ENCODE measurements at places on chromosomes 16 and 17. TPM values are rescaled to one million over a fixed set of nuclear protein-coding genes. Genes with fewer than 3 reads are reported as not detected.

- no peaks in the 10 kb centered on the region for H3K36me3 ChIP-seq
- H3K27ac ChIP-seq = no peak overlapping the region
- DNase-seq = no peak
- H3K4me3 ChIP-seq = no peak overlapping the region
These were observed 10.2 kb upstream of the KRT20 start for GRCh38 chr17:40895106-40895730.

DNA sequence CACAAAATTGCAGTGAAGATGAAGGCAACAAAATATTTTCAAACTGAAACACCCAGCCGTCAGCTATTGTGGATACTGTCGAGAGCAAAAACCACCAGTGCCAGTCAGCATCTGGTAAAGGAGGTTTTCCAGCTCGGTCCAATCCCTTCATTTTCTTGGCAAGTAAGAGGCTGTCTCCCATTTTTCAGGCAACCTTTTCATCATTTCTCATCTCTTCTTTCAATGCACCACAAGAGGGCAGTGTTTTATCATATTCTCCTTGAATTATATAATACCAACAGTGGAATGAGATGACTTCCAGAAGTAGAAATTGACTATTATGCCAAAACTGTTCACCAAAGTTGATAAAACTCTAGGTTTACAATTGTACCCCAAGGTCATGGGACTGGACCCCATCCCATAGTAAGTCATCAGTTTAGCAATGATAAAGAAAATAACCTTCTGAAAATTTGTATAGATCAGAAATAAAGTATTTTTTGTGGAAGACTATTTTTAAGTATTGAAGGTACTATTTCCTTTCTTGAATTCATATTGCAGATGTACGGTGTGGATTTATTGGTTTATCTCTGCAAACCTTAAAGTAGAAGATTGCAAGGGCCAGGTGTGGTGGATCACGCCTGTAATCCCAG lies 16.8 kb downstream of the NQO1 start:
- H3K4me3 ChIP-seq = no peak overlapping the region
- H3K36me3 ChIP-seq = peaks cover 7% of the 10 kb centered on the region
- H3K4me1 ChIP-seq = peaks cover 3% of the 10 kb centered on the region

DNA sequence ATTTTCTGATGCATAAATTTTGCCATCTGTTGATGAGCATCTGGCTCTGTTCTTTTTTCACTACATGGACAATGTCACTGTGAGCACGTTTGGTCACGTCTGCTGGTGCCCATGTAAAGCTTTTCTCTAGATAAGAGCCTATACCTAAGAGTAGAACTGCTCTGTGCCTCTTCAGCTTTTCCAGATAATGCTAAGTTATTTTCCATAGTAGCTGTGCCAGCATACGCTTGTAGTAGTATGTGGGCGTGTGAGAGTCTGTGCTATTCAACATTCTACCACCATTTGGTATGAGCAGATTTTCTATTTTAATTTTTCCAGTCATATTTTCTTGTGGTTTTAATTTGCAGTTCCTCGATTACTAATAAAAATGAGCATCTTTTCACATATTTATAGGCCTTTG lies 33.2 kb downstream of the VPS35L start:
- no peak for DNase-seq
- H3K27me3 ChIP-seq = no peaks in the 10 kb centered on the region
- H3K4me1 ChIP-seq = peaks cover 2% of the 10 kb centered on the region
- H3K36me3 ChIP-seq = peaks cover 22% of the 10 kb centered on the region
- no peak overlapping the region for H3K27ac ChIP-seq

DNA sequence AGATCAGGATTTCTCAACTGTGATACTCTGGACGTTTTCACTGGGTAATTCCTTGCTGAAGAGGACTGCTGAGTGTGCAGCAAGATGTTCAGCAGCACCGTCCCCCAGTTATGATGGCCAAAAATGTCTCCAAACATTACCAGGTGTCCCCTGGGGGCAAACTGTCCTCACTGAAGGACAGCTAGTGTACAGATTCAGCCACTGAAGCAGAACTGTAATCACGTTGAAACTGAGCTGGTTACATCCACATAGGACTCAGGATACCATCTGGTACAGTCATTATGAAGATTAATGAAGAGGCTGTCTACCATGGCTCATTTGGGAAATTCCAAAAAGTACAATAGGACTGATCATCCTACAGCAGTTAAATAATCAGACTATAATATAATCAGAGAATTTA lies 43.3 kb upstream of the GINS3 start:
- peaks cover 11% of the 10 kb centered on the region for H3K27me3 ChIP-seq
- H3K36me3 ChIP-seq = no peaks in the 10 kb centered on the region
- no peaks in the 10 kb centered on the region for H3K4me1 ChIP-seq
- H3K27ac ChIP-seq = no peak overlapping the region
- H3K4me3 ChIP-seq = no peak overlapping the region
- DNase-seq = no peak

DNA sequence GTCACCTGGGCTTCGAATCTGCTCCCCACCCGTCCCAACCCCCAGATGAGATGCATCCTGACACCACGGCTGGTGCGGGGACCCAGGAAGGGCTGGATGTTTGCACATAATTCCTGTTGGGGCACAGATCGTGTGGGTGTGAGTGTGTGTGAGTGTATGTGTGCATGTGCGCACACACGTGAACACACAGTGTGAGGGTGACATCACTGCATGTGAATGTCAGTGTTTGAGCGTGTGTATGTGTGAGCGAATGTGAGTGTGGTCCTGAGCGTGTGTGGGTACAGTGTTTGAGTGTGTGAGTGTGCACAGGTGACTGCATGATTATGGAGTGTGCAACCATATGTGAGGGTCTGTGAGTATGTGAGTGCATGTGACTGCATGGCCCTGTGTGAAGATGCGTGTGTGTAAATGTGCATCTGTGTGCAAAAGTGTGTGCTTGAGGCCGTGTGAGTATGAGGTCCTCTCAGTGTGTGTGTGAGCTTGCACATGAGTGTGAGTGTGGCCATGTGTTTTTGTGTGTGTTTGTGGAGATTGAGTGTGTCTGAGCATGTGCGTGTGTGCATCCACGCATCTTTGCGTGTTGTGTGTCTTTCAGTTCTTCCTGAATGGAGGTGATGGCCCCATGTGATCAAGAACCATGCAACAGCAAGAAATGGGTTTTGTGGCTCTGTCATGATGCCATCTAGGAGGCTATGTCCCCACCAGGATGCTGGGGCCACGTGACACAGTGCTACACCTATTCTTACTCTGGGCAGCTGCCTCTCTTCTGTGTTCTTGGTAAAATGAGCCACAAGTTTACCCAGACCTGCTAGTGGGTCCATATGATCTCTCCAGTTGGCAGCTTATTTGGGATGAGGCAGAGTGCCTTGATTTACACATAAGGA lies 70.5 kb upstream of the GCSH start:
- no peaks in the 10 kb centered on the region for H3K4me1 ChIP-seq
- no peak overlapping the region for H3K4me3 ChIP-seq
- no peak for DNase-seq
- no peak overlapping the region for H3K27ac ChIP-seq
- no peaks in the 10 kb centered on the region for H3K36me3 ChIP-seq

DNA sequence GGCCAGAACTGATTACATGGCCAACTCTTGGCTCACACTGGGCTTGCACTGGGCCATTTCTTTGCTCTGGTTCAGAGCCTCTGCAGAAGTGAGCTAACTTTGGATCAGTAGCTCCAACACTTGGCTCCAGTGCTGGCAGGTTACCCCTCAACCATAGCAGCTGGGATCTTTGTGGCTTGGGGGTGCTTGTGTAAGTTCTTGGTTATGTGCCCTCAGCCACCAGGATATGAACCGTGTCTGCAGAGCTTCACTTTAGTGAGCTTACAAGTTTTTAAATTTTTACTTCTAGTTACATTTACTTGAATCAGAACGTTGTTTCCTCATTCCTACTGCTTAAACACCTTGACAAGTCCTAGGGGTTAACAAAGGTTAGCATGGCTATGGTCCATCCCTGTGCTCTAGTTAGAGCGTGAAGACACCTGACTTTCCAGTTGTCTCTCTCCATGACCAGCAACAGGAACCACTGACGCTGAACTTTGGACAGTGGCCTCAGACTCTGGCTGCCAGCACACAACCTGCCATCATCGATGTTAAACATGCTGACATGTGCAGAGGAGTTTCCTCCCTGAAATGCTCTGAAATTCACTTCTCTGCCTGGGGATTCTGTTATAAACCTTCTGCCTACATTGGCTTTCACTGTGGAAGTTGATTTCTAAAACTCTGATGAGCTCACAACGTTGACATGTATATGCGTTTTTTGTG lies 4.1 kb downstream of the PDF start:
- H3K27ac ChIP-seq = no peak overlapping the region
- H3K27me3 ChIP-seq = no peaks in the 10 kb centered on the region
- H3K4me3 ChIP-seq = no peak overlapping the region
- DNase-seq = no peak
- H3K4me1 ChIP-seq = peaks cover 12% of the 10 kb centered on the region
- peaks cover 21% of the 10 kb centered on the region for H3K36me3 ChIP-seq

DNA sequence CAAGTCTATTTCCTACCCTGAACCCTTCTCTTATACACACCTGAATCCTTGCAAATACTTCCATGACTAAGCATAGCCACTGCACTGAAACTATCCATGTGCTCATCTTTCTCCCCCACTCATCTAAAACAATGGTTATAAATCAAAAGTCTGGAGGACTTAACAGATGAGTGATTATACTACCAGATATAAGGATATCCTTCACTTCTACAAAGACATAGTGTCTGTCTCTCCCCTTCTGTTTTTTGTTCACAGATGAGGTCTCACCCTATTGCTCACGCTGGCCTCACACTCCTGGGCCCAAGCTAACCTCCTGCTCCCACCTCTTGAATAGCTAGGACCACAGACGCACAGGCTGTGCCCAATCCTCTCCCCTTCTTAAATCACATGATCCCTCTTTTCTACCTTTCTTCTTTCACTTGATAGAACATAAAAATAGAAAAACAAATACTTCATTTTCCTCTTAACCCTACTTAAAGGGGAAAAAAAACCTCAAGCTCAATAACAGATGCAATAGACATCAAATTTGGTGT lies 19.2 kb downstream of the CEP112 start:
- no peak overlapping the region for H3K4me3 ChIP-seq
- H3K36me3 ChIP-seq = peaks cover 2% of the 10 kb centered on the region

- no peaks in the 10 kb centered on the region for H3K27me3 ChIP-seq
- H3K4me1 ChIP-seq = no peaks in the 10 kb centered on the region
- H3K27ac ChIP-seq = no peak overlapping the region
These were observed 46.2 kb upstream of the CRYM start for GRCh38 chr16:21324267-21324666.

DNA sequence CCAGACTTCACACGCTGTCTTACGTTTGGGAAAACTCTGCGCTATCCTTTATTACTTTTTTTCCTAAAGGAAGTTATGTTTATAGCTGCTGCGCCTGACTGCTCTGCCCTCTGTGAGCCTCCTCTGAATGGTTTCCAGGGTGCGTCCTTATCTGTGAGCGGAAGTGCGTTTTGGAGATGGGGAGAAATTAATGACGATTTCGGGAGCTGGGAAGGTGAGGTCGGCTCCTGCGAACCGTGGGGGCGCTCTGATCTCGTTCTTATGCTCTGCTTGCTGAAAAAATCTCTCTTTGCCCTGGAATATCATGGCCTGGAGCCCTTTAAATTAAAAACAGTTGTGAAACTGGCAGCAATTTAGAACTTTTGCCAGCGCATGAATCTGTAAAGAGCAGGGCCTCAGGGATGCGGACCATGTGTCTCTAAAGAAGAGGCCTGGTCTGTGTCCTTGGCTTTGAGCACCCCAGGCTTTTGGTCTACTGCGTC lies 135.7 kb upstream of the ZFHX3 start:
- H3K4me3 ChIP-seq = no peak overlapping the region
- no peaks in the 10 kb centered on the region for H3K36me3 ChIP-seq
- H3K4me1 ChIP-seq = peaks cover 15% of the 10 kb centered on the region
- DNase-seq = no peak
- no peak overlapping the region for H3K27ac ChIP-seq
- H3K27me3 ChIP-seq = peaks cover 14% of the 10 kb centered on the region

GRCh38 chr17:73393381-73393780 lies 81.6 kb upstream of the CDC42EP4 start:
- no peak overlapping the region for H3K4me3 ChIP-seq
- peaks cover 6% of the 10 kb centered on the region for H3K4me1 ChIP-seq
- H3K36me3 ChIP-seq = no peaks in the 10 kb centered on the region
- no peak overlapping the region for H3K27ac ChIP-seq

GRCh38 chr17:27455914-27456680 lies at the start of gene KSR1:
Gene KSR1 (plus strand): TSS chr17:27456448. CDS start chr17:27456644, 196 bp downstream.
- peaks cover 3% of the 10 kb centered on the region for H3K27me3 ChIP-seq
- H3K36me3 ChIP-seq = no peaks in the 10 kb centered on the region
- H3K4me1 ChIP-seq = peaks cover 34% of the 10 kb centered on the region
- H3K4me3 ChIP-seq = peak within 1 kb of the TSS; percentile 91
- DNase-seq = peak; percentile 80

GRCh38 chr17:15432807-15433611 lies 34.4 kb downstream of the CDRT4 start:
- no peak for DNase-seq
- H3K27me3 ChIP-seq = no peaks in the 10 kb centered on the region
- H3K4me3 ChIP-seq = no peak overlapping the region
- H3K36me3 ChIP-seq = peaks cover 16% of the 10 kb centered on the region
- H3K4me1 ChIP-seq = peaks cover 41% of the 10 kb centered on the region
- H3K27ac ChIP-seq = peak overlapping the region; percentile 79

DNA sequence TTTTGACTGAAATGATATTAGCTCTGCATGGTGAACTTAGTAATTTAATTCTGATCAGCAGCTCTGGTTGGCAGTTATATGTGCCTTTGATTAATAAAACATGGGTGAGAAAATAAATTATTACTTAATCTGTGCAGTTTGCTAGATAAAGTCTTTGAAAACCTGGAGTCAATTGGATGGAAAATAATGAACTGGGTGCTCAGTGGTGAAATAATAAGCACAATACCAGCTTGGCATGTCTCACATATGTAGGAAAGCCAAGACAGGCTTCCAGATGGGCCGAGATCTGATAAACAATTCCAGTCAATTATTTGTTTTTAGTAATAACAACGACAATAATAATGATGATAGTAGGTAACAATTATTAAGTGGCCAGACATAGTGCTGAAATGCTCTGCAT lies 326.7 kb downstream of the CDH13 start:
- H3K36me3 ChIP-seq = no peaks in the 10 kb centered on the region
- no peaks in the 10 kb centered on the region for H3K4me1 ChIP-seq
- no peak overlapping the region for H3K4me3 ChIP-seq
- H3K27me3 ChIP-seq = peaks cover 7% of the 10 kb centered on the region
- H3K27ac ChIP-seq = no peak overlapping the region
- no peak for DNase-seq

- peaks cover 15% of the 10 kb centered on the region for H3K4me1 ChIP-seq
- H3K27ac ChIP-seq = peak overlapping the region; percentile 96
- H3K27me3 ChIP-seq = peaks cover 21% of the 10 kb centered on the region
These were observed 735 bp downstream of the PSMD11 start for GRCh38 chr17:32445074-32445415.

Gene USP43
- 9.7 TPM for total RNA-seq

Gene TNFSF13
- 4.1 TPM for total RNA-seq

Gene JUP
- 195 TPM for total RNA-seq

Gene SECTM1
- total RNA-seq = not detected

Gene CASKIN1
- 12.7 TPM for total RNA-seq

Gene SRR
- total RNA-seq = 15.2 TPM

Gene CNTD1
- not detected for total RNA-seq

Gene ITGAD
- not detected for total RNA-seq

Gene ZG16B
- not detected for total RNA-seq

All from progenitor cell of endocrine pancreas (in vitro differentiated cells).